ENCODE measurements at places on chromosomes 6 and 20.

DNA sequence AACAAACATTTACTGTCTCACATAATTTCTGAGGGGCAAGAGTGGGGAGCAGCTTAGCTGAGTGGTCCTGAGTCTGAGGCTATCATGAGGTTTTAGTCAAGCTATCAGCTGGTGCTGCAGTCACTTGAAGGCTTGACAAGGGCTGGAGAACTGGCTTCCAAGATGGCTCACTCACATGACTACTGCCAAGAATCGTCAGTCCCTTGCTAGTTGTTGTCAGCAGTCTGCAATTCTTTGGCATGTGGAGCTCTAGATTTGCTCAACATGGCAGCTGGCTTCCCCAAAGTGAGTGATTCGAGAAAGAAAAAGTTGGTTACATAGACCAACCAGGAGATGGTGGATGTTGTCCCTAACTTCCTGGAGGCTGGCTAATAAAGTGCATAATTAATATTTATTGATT lies 2.8 kb upstream of the LRRC1 start:
- no peak for DNase-seq

- peak; percentile 35 for DNase-seq
These were observed 1.5 kb upstream of the HMGN4 start for GRCh38 chr6:26536571-26537159.

GRCh38 chr6:108254433-108255410 lies 6.1 kb downstream of the SNX3 start:
- DNase-seq: no peak

GRCh38 chr6:129014302-129014701 lies 131.4 kb downstream of the LAMA2 start:
- no peak for DNase-seq

DNA sequence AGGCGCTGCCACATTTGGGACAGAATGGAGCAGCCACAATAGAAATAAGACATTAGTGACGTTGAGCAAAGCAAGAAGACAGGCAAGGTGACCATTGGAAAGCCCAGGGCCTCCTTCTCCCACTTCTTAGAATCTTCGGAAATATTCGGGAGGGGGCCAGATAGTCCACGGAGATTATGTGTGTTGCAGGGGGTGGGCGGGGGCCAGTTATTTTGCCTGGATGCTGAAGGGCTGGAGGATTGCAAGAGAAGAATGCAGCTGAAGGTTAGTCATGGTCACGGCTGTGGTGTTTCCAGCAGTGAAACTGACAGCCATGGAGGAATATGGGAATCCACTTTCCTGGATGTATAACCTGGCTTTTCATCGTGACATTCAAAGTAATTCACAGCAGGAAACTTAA lies 88.6 kb downstream of the CDH26 start:
- no peak for DNase-seq

DNA sequence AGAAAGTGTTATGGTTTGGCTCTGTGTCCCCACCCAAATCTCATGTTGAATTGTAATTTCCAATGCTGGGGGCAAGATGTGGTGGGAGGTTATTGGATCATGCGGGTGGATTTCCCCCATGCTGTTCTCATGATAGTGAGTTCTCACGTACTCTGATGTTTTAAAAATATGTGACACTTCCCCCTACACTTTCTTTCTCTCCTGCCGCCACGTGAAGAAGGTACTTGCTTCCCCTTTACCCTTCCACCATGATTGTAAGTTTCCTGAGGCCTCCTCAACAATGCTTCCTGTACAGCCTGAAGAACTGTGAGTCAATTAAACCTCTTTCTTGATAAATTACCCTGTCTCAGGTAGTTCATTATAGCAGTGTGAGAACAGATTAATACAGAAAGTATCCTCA lies 150.8 kb downstream of the TMEM200A start:
- DNase-seq: no peak

DNA sequence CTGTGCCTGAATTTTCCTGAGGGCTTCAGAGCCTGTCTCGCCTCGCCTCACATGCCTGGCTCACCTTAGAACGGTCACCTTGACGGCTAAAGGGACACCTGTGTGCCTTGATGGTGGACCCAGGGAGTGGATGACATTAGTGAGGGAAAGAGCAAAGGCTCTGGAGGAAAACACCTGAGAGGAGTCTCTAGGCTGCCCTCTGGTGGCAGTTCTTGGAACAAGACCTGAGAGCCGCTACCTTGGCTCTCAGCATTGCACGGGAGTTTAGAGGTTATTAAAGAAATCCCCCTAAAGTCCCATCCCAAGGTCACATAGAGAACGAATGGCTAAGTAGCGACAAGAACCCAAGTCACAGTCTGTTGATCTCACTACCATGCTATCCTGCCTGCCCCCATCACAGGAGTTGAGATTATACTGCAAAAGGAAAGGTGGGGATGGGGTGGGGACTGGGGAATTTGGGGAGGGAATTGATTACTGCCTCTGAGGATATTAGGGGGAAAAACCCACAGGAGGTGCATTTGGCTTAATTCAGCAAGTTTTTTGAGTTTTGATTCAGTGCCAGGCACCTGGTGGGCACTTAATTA lies 7.9 kb upstream of the CDSN start:
- peak; percentile 80 for DNase-seq

DNA sequence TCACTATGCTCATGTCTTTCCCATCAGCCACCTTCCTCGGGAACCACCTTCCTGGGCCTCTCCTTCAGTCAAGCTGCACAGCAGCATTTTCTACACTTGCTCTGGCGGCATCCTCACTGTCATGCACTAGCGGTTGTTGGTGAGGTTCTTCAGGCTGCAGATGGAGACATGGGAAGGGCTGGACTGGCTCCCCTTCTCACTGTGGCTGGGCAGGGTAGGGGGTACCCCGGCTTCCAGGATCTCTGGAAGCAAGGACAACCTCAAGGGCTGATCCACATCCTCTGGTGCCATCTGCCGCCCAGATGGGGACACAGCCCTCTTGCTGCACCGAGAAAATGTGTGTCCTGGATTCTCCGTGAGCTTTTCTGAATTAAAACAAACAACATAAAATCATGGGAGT lies 180.1 kb upstream of the RNF24 start:
- DNase-seq: no peak

DNA sequence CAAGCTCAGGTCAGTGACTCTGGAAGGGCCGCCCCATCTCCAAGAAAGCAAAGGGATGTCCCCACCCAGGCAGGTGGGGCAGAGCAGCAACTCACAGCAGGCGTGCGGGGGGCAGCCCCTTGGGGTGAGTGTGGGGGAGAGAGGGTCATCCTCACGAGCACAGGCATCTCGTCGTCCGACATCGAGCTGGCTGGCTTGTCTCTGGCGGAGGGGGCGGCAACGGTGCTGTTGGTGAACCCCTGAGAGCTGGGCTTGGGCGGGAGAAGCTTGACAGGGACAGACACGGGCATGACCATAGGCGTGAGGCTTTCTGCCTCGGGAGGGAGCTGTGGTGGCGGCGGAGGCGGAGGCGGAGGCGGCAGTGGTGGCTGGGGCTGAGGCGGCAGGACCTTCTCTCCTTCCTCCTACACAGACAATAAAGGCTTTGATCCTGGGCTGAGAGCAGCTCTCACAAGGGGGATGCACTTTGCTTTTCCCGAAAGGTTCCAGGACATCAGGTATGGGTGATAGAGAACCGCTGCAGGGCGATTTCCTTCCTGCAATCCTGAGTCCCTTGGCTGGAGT lies 45.6 kb upstream of the MRPS10 start:
- DNase-seq: no peak

DNA sequence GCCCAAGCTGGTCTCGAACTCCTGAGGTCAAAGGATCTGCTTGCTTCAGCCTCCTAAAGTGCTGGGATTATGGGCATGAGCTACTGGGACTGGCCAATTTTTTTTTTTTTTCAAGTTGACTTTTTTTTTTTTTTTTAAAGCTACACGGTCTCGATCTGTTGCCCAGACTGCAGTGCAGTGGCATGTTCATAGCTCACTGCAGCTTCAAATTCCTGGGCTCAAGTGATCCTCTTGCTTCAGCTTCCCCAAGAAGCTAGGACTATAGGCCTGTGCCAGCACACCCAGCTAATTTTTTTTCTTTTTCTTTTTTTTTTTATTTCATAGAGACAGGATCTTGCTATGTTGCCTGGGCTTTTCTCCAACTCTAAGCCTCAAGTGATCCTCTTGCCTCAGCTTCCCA lies 59.5 kb downstream of the NCOA3 start:
- no peak for DNase-seq

DNA sequence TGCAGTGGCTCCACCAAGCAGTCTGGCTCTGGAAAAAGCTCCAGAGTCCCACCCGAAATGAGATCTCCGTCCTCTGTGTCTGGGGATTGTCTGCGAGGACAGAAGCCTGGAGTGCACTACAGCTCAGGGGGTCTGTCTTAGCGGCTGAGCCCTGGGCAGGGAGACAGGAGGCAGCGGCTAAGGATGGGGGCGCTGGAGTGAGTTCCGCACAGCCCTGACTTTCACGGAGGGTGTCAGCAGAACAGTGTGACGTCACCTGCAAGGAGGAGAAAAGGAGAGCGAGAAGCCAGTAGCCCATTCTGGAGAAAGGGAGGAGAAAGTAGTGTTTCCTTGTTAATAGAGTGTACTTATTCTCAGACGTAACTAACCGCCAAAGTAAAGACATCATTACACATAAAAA lies 97.6 kb downstream of the FAM50B start:
- DNase-seq: no peak

DNA sequence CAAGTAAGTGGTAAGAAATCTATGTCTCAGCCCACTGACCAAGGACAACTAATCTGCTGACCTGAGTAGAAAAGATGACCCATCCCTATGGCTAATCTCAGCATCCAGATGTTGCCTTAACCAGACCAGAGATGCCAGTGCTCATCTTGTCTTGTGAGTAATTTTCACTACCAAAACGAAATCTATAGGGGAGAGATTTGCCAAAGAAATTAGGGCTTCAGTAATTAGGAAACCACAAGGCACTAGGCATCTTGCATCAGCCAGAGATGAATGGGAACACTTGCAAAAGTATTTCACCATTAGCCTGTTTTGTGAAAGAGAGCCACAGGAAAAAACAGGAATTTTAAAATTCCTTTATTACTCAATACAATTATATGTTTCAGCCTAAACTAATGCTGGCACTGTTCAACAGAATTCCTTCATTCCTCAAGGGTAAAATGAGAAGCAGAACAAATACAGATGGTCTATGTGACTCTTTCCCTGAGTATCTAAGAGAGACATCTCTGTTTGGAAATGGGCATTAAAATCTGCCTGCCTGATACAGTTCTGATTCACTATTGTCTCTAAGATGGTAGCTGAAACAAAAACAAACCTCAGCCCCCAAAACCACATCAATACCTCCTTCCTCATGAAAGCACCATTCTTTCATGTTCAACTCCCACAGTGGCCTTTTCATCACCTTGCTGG lies 87.8 kb downstream of the GMDS start:
- DNase-seq: peak; percentile 23

- DNase-seq: no peak
These were observed 134.1 kb downstream of the RFPL4B start for GRCh38 chr6:112481211-112481610.

DNA sequence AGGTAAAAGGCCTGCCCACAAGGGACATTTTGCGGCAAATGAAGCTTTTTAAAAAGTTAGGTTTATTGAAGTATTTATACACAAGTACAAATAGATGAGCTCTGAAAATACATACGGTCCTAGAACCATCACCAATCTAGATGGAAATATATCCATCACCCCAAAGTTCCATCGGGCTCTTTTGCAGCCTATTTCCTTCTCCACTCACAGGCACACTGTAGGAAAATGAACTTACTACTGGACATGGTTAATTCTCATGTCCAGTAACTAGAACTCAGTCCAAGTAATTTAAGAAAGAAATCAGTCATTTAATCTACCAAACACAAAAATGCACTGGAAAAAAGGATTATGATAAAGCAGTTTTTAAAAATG lies 6.2 kb downstream of the PCNA start:
- DNase-seq: no peak

Measured in stimulated activated CD4-positive, alpha-beta T cell treated with anti-CD3 and anti-CD28 coated beads, Interleukin-2, amount 100 ng/mL, for 24 hours (primary cell).